NCI-H1436 (cell line): ENCODE measurements at places on chromosomes 4 and X.

DNA sequence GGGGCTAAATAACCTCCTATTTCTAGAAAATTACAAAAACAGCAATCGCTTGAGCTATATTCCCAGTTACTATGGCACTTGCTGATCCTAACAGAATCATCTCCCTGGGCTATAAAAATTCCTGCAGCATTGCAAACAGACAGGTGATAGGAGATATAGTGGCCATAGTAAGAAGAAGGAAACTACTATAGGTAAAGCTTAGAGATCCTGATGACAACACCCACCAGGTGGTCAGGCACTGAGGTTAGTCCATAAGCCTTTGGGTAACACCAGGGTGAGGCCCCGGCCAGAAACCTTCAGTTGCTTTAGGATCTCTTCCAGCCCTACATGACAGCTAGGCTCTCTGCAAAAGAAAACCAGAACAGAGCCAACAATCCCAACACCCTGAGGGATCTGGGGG lies 197.9 kb upstream of the PPP1R2C start:
- no peak for DNase-seq

DNA sequence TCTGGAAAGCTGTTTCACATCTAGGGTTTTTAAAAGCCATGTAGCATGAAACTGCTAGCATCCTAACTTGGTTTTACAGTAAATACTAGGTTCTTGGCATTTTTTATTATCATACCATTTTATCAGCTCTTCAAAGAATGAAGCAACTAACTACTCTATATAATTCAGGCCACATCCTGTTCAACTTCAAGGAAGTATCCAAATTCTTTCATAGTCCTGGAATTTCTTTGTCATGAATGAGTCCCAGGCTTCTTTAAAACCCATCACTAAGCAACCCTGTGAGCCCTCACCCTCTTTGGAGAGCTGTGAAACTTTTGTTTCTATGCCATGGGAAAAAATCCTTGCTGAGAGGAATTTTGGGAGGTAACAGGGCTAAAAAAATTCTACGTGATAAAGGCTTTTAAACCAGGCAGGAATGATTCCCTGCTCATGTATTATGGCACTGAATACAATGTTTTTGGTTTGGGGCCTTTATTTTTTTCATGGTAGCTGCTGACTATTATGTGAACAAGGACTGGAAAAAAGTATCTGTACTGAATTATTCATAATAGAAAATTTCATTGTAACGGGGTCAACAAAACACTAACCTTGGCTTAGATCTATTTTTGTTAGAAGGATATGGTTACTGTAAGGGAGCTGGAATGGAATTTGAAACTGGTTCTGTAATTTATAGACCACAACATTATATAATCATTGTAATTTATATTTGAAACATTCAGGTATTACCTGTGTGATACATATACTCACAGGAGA lies 164.9 kb downstream of the DCTD start:
- DNase-seq: no peak

DNA sequence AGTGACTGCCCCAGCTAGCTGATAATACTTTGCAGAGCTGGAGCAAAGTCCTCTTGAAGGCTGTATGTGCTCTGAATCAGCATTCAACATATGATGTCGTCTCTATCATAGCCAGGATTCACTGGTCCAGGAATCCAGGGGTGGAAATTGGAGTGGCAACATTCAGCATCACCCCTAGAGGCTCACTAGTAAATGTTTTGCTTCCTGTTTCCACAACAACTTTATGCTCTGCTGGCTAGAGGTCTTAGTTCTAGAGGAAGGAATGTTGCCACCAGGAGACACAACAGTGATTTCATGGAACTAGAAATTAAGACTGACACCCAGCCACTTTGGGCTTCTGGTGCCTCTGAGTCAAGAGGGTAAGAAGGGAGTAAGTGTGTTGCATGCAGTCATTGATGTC lies 11.3 kb downstream of the MAGEA1 start:
- no peak for DNase-seq

GRCh38 chr4:176920694-176921093 lies 128.0 kb upstream of the VEGFC start:
- DNase-seq: no peak

DNA sequence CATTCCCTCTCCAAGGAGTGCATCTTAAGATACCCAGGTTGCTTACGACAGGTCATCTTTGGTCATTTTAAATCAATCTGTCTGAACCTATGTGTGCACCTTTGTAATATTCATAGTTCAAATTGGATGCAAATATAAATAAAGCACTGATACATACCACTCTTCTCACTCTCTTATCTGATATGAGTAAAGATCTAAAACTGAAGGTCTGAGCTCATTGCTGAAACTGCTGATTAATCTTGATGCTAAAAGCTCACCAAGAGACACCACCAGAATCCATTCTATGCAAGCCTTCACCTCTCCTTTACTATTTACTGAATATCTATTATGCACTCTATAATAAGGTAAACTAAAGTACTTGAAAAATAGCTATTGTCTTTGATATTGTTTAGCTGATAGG lies 16.6 kb downstream of the HSD17B13 start:
- no peak for DNase-seq

DNA sequence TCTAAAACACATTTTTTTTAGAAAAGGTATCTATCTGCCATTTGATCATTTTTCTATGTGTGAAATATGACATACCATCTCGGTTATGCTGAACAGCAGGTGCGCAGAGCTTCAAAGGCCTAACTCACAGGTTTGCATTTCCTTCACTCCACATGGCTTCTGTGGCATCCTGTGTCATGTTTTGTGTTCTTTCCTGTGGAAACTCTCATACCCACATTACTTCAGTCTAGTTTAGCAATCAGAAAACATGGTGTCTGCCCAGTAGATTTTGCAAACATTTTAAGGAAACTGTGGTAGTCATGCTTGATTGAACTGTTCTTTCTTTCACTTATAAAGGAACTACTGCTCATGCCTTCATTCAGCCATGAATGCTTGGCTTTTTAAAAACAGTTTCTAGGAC lies 11.3 kb upstream of the ARAP2 start:
- DNase-seq: no peak

GRCh38 chrX:346034-346813 lies 27.6 kb upstream of the GTPBP6 start:
- no peak for DNase-seq

- DNase-seq: no peak
These were observed 301.6 kb downstream of the FAM47B start for GRCh38 chrX:35244088-35244741.

DNA sequence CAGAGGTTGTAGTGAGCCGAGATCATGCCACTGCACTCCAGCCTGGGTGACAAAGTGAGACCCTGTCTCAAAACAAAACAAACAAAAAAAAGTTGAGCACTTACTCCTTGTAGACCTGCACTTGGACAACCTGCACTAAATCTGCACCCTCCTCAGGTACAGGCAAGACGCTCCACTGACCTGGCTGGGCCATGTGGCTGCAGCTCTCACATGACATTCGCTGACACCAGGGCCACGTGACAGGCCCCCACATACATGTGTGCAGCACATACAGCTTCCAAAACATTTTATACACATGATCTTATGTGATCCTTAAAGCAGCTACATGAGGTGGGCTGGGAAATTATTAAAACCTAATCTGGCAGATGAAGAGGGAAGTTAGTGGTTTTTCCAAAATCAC lies 62.5 kb downstream of the MGST2 start:
- DNase-seq: no peak

GRCh38 chr4:123106747-123107146 lies 184.3 kb upstream of the NUDT6 start:
- DNase-seq: no peak
